ENCODE measurements at places on chromosomes 11 and 22.

DNA sequence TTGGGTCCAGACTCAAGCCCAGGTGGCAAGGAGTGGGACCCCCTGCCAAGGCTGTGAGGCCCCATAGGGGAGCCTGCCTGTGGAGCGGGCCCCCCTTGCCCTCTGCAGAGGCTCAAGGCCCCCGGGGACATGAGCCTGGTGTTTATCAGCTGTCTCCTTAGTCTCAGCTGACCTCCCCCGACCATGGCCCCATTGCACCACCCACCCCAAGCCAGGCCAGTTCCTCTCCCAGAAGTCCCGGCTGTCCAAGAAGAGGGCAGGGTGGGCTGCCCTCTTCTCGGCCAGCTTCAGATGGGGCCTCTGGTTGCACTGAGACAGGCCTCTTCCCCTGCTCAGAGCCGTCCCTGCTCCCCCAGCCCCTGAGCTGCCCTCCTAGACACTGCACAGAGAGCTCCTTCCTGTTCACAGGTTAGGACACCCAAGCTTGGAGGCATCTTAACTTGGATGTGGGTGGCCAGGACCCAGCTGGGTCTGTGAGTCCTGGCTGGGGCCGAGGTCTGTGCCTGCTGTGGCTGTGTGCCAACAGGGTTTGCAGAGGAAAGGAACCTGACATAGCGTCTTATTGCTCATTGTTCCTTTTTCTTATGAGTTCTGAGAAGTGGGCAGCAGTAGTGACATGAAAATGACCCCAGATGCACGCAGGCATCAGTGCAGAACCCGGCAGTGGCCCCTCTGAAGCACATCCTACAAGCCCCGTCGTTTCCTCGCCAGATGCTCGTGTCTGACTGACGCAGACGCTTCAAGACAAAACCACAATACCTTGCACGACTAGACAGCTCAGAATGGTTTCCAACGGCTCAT is 5.4 kb downstream of the TRABD start:
- no peak for DNase-seq

- DNase-seq = no peak
Observed at GRCh38 chr11:90133560-90134477, 644 bp upstream of the NAALAD2 start.

DNA sequence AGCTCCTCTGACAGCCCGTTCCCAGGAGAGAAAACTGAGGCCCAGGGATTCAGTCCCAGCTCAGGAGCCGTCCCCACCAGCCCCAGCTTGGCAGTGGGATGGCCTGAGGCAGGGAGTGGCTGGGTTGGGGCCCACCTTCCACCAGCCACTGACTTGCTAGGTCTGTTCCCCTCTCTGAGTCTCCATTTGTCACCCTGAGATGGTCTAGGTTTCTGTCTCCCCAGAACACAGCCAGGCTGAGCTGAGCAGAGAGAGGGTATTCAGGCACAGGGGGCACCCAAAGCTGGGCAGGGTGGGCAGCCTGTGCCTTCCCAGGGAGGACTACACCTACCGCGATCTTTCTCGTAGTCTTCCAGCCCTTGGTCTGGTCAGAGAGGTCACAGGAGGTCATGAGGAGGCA is 95.7 kb downstream of the PDE2A start:
- DNase-seq = no peak

DNA sequence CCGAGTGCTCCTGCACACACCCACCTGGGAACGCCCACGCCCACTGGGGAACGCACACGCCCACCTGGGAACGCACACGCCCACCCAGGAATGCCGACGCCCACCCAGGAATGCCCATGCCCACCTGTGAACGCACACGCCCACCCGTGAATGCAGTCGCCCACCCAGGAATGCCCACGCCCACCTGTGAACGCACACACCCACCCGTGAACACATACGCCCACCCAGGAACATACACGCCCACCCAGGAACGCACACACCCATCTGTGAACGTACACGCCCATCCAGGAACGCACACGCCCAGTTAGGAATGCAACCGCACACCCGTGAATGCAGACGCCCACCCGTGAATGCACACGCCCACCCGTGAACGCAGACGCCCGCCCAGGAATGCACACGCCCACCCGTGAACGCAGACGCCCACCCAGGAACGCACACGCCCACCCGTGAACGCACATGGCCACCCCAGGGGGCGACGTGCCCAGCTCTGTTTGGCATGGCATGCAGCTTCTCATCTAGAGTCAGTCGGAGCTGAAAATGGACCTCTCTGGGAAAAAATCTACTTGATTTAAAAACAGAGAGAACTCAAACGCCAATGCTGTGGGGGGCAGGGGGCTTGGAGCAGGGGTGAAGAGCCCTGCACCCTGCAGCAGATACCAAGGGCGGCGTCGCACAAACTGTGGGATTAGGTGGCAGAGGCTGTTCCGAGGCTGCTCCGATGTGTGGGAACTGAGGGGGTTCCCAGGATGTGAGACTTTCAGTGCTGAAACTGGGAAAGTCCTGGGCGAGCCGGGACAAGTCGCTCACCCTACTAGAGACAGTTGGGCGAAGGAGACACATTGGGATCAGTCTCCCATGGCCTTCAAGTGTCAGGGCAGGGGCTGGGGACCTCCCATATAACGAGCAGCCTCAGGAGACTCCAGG is 83.3 kb downstream of the MYEOV start:
- DNase-seq = no peak

- no peak for DNase-seq
Observed at GRCh38 chr22:37633625-37634416, 5.6 kb upstream of the SH3BP1 start.
